Mesenteric fat pad (tissue), 1 donor: ENCODE measurements at places on chromosomes 16 and 17. TPM values are rescaled to one million over a fixed set of nuclear protein-coding genes. Genes with fewer than 3 reads are reported as not detected.

GRCh38 chr17:29155227-29155965 lies 24.8 kb downstream of the MYO18A start:
- DNase-seq, result no peak

DNA sequence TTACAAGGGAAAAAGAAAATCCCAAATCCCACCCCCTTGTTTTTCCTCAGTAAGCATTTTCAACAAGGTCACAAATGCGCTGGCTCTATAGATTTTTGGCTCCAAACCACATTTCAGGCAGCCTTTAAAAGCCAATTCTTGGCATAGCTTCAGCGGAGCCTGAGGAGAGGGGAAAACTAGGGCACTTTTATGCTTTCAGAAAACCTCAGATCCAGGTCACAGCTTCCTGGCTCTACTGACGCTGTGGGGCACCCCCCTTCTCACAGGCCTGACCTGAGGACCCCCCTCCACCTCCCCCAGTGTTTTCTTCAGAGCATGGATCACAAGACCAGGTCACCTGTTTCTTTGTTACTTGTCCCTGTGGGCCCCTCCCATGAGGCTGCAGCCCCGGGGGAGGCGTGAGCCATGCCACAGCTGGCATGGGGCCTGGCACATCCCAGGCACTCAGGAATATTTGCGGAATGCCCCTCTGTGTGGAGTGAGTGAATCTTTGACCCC lies 30.1 kb upstream of the MTSS2 start:
- DNase-seq, result no peak

The PTX4 gene
- total RNA-seq, result 0.35 TPM

DNA sequence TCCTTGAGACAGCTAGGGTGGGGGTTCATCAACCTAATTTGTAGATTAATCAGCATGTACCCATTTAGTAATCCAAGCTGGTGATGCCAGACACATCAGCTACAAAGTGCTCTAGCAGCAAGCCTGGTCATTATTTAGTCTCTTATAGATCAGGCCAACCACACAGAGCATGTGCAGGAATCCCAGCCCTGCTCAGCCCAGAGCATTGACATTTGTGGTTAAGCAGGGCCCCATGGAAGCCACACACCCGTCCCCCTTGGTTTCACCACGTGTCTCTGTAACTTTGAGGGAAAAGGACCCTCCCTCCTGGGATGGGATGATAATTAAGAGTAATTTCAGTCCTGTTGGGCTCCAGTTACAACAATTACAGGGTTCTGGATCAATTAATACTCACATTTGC lies 268.8 kb upstream of the RPL38 start:
- DNase-seq, result no peak

The TMEM88 gene
- 34.2 TPM for total RNA-seq

DNA sequence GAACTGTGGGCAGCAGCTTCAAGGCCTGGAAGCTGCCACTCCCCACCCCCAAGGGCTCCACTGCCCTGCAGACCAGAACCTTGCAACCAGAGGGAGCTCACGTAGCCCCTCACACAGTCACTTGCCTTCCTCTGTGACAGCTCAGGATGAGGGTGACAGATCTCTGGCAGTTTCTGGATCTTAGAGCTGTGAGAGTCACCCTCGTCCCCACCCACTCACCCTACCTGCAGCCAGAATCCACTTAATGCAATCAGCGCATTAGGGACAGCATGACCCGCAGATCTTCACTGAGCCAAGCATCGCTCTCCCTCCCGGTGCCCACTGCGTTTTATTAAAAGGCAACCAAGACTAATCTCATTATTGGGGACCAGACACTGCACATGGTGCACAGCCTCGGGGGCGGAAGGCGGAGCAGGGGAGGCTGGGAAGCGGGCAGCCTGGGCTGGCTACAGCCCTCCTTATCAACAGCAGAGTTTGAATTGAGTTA lies 3.5 kb downstream of the CYB561 start:
- no peak for DNase-seq

DNA sequence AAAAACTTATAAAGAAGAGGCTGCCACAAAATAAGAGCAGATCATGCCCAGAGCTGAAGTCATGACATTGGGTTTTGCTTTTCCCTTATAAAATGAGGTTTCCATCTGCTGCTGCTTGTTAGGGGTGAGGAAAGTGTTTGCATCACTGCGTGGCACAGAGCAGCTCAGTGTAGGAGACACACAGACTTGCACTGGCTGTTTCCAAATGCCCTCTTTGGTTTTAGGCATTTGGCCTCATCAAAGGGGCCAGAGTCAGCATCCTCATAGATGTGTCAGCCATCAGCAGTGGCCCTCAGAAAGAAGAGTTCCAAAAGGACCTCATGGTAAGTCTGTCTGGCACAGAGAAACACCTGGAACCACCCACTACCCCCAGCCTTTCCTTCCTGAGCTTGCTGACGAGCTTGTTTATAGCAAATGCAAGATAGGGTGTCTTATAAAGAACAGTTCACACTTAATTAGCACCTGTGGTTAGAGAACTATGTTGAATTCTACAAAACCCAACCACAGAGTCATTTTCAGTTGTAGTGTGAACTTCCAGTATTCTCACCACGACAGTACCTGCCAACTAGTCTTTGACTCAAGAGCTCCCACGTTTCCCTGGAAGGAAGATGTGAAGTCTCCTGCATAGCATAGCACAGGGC lies 17.0 kb downstream of the VWA3A start:
- no peak for DNase-seq

The TBC1D3I gene
- total RNA-seq, result 0.19 TPM

DNA sequence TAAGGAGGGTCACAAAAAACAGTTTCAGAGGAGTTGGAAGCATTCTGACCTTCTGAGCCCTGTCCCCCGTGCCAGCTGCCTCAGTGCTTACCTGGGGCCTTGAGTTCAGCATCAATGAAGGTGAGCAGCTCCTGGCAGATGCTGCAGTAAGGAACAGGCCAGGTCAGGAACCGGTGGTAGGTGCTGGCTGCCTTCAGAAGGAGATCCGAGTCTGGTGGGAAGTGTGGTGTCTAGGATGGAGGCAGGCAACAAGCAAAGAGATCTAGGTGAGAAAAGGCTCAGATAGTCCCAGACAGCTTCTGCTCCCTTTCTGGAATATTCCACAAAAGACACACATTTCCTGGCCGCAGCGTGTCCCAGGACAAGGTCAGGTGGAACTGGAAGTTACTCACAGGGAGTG lies 37.2 kb upstream of the PIK3R6 start:
- DNase-seq, result no peak

GRCh38 chr17:62094175-62094574 lies 29.1 kb upstream of the MED13 start:
- no peak for DNase-seq

The TBC1D3C gene
- 0.19 TPM for total RNA-seq

DNA sequence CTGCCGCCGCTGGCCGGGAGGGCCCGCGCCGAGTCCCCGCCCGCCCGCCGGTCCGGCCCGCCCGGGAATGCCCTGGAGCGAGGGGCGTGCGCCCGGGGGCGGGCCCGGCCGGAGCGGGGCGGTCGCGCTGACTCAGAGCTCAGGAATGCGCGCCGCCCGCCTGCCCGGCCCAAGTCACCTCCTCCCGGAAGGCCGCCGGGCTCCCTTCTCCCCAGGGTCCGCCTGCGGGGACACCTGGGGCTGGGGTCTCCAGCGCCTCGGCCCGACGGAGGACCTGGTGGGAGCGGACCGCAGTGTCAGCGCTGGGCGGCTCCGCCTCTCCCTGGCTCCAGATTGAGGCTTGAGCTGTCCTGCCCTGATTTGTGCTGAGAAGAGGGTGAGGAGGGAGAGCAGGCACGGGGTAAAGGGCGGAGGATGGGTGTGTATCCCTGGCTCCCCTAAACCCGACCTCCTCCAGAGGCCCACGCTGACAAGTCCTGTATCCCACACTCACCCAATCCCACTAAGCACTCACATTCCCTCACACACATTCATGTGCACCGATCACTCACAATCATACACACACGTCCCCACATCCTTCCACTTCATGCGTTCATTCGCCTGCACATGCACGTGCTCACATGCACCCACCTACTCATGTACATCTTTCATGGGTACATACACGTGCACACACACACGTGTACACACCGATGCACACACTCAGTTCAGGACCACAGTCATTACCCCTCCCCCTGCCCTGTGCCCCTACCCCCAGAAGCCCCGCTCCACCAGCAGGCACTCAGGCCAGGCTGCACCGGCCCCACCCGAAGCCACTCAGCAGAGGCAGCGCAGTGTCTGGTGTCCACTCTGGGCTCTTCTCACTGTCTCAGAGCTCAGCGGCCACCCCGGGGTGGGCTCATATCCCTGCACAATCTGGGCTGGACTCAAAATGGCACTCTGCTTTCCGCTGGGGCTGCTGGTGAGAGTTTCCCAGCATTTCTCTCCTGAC lies at the start of gene RHBDF1:
RHBDF1 (minus strand) TSS at position 71 of the 988 bp plus-strand sequence. CDS start 7,616 bp downstream, outside the sequence.
- no peak for DNase-seq

DNA sequence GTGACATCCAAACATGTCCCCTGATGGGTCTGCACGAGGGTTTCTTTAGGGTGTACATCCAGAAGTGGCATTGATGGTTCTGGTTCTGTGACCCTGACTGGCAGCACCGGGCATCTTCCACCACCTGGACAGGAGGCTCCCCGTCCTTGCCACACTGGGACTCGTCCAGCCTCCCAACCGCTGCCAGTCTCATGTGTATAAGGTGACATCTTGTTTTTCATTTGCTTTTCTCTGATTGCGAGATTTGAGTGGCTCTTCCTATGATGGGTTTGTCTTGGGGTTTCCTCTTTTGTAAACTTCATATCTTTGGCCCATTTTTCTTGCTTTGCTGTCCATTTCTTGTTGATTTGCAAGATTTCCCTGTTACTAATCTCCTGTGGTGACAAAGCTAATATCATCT lies 9.2 kb upstream of the LIMD2 start:
- DNase-seq, result no peak

DNA sequence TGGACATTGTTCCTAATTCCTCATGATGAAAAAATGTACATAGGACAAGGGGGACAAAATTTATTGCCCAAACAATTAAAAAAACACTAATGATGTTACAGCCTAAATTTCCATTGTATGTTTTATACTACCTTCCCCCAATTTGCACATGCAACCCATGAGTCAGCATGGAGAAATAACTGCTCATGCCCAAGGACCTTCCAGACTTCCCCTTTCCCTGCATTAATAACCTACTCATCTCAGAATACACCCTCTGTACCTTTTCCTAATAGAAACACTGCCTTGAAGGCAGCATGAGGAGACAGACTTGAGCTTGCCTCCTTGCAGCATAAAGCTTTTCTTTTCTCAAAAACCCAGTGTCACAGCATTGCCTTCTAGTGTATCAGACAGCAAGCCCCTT lies 2402.8 kb downstream of the TP53TG3F start:
- no peak for DNase-seq

- DNase-seq, result no peak
These were observed 49.3 kb downstream of the CMIP start for GRCh38 chr16:81493755-81494433.

The CLDN9 gene
- not detected for total RNA-seq

The HS3ST4 gene
- not detected for total RNA-seq

- DNase-seq, result no peak
These were observed 2.1 kb downstream of the PRR35 start for GRCh38 chr16:561957-562938.

DNA sequence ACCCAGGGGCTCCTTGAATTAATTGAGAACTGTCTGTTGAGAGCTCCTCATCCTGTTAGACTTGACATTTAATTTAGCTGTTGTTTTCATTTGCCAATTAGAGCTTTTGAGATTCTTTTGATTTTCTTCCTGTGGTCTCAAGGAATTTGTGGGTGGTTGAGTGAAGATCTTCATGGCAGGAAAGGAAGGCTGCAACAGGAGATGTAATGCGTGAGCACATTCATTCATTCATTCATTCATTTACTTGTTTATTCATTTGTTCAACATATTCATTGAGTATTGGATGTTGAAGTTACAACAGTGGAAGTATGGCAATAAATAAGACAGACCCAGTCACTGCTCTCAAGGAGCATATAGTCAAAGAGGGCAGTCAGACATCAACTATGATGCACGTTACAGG lies 117.7 kb downstream of the PRKCB start:
- no peak for DNase-seq

- DNase-seq, result no peak
These were observed 68.2 kb downstream of the SIAH1 start for GRCh38 chr16:48317026-48317425.

The RBFOX1 gene
- total RNA-seq, result not detected

The TMEM238L gene
- total RNA-seq, result not detected

DNA sequence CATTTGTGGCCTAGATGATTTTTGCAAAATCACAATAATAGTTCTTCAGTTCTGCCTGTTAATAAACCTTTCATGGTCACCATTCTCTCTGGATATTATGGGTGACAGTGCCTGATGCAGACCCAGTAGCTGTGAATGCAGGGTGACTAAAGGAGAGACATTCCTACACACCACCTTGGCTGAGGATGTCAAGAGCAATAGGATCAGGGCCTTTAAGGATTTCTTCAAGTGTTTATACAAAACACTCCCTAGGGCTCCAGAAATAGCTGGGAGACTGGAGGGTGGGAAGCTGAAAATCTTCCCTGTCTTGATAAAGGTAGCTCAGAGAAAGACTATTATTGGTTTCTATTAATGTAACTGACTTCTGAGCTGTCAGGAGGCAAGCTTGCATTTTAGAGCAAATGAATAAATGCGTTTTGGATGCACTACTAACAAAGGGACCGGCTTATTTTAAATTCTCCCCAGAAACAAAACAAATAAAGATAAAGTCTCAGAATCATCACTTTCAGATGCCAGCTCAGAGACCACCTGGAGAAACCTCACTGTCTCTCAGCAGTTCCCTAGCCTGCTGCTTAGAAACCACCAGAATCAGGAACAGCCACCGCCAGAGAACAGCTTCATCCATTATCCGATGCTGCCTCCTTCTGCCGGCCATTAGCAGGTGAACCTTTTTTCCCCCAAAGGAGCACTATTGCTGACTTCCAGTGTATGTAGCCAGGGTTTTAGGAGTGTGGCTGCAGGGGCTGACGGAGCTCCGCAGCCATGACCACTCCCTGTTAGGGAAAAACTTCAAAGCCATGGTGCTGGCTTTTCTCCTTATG lies 171.4 kb upstream of the DYNLRB2 start:
- DNase-seq, result no peak

The IL34 gene
- 2.4 TPM for total RNA-seq

GRCh38 chr16:30797670-30798309 lies 10.8 kb upstream of the ZNF629 start:
- no peak for DNase-seq

The HSD17B1 gene
- 3.2 TPM for total RNA-seq
